Activated CD4-positive, alpha-beta T cell treated with anti-CD3 and anti-CD28 coated beads, Interleukin-2, amount 50 U/mL, for 48 hours (primary cell): ENCODE measurements at places on chromosomes 13 and 19.
A peak's percentile ranks its signal among the peaks of the same experiment; 100 is the strongest.

DNA sequence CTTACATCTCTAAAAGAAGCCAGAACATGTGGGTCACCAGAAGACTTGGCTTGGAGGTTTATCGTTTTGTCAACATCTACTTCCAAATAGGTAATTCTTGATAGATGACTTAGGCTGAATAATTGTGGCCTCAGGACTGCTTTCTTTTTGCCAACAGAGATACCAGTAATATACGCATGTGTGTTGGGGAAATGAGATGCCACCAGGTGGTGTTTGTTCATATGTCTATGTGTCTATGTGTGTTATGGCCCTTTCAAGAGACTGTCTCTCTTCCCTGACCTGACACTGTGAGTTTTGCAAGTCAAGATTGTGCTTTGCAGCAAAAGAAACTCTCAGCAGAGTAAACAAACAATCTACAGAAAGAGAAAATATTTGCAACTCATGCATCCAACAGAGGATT lies 31.6 kb upstream of the METTL21C start:
- DNase-seq: no peak

DNA sequence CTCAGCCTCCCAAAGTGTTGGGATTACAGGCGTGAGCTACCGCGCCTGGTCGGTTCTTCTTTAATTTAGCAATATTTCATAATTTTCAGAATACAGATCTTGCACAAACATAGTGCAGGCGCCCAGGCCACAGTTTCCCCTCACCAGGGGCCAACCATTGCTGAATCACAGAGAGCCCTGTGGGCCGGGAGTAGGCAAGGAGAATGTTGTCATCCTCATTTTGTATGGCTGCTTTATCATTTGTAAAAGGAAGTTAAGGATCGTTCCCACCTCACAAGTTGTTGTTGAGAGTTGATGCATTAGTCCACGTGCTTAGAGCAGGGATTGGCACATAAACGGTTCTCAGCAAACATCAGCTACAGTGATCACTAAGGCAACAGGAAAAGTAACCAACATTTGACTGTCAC lies 30.2 kb downstream of the MEIS3 start:
- no peak for DNase-seq

GRCh38 chr13:38348861-38349389 lies 726 bp upstream of the UFM1 start:
- peak; percentile 31 for DNase-seq

- no peak for DNase-seq
Observed at GRCh38 chr13:38167164-38167822, 182.4 kb upstream of the UFM1 start.

- no peak for DNase-seq
Observed at GRCh38 chr19:46759817-46760333, 13.6 kb upstream of the STRN4 start.

DNA sequence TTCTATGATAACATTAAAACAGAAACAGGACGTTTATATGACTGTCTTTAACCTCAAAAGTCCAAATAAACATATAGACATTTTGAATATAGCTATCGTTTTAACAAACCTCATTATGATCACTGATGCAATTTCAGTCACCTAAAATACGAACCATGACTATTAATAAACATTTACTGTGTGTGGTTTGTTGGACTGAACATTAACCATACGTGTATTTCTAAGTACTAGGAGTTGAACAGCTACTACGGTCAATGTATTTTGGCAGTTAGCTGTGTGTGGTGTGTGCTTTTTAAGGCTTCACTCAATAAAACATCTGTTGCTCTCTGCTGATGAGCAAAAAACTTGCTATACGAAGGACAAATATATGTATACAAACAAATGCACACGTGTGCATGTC lies 281.4 kb downstream of the ABCC4 start:
- DNase-seq: no peak

DNA sequence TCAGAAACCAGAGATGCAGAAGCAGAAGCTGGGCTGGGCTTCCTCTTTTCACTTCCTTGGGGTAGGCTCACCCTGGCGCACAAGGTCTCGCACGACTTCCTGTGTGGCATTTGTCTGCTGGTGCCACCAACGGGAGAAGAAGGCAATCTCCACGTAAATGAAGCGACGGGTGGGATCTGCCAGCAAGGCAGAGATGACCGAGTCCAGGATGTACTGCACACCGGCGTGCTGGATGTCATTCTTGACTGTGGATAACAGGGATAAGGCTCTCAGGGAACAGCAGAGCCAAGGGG lies 1.3 kb downstream of the MAN2B1 start:
- peak; percentile 65 for DNase-seq

DNA sequence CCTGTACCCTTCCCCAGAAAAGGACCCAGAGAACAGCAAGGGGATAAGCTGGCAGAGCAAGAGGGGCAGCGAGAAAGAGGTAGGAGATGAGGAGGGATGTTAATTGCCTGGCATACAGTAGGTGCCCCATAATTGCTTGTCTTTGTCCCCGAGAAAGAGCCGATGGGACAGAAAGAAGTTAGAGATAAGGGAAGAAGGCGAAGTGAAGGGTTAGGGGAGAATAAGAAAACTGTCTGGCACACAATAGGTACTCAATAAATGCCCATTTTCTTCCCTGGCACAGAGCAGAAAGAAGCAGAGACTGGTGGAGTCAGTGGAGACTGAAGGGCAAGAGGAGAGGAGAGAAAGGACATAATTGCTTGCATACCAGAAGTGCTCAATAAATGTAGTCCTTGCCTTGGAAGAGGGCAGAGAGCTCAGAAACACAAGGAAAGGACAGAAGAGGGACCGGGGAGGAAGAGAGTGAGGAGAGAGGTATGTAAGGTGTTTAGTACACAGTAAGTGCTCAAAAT lies 15.9 kb downstream of the JOSD2 start:
- DNase-seq: no peak

GRCh38 chr19:31338069-31338776 lies 11.0 kb downstream of the TSHZ3 start:
- no peak for DNase-seq

GRCh38 chr19:55345818-55346724 lies 6.4 kb downstream of the KMT5C start:
- no peak for DNase-seq

GRCh38 chr13:110520431-110521295 lies 40.9 kb downstream of the RAB20 start:
- DNase-seq: no peak

- peak; percentile 87 for DNase-seq
Observed at GRCh38 chr19:29694669-29695627, 20.1 kb downstream of the C19orf12 start.

DNA sequence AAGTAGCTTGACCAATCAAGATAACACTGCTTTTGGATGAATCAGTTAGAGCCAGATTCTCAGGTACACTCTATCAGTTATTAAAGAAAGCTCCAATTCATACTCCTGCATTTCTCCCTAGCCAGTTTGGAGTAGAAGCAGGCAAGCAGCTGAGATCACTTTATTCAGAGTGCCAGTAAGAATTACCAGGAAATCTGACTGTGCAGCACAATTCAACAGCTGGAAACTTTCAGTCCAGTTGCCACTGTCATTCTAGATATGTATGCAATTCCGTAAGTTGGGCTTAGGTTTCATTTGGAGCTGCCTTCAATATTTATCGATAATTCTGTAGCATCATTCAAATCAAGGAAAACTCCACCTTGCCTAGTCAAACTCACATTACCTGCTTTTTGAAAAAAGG lies 2625.6 kb upstream of the PCDH20 start:
- DNase-seq: no peak

- no peak for DNase-seq
Observed at GRCh38 chr13:53250272-53250875, 221.8 kb downstream of the OLFM4 start.

DNA sequence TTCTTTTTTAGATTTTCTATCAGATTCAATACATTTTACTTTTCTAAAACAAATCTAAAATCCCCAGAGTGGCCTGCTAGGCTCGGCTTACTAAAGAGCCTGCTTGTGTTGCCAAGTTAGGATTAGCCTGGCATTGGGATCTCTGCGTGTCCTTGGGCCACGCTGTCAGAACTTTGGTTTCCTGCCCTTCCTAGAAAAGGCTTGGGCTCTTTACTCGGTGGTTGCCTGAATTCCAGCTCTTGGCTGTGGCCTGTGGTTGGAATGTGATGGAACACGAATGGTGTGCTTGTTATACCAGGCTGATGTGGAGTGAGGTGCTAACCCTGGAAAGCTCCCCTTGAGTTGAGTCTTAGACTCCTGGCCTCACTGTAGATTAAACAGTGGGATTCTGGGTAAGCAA lies 8.5 kb downstream of the SPATA13 start:
- no peak for DNase-seq

- no peak for DNase-seq
Observed at GRCh38 chr13:20441879-20442278, 83.8 kb downstream of the CRYL1 start.

GRCh38 chr19:17243830-17244617 lies 1.7 kb downstream of the NR2F6 start:
- DNase-seq: no peak

GRCh38 chr13:40662866-40663265 lies 3.6 kb downstream of the FOXO1 start:
- peak; percentile 31 for DNase-seq

- DNase-seq: peak; percentile 81
Observed at GRCh38 chr13:112873851-112874750, 94.9 kb upstream of the MCF2L start.

DNA sequence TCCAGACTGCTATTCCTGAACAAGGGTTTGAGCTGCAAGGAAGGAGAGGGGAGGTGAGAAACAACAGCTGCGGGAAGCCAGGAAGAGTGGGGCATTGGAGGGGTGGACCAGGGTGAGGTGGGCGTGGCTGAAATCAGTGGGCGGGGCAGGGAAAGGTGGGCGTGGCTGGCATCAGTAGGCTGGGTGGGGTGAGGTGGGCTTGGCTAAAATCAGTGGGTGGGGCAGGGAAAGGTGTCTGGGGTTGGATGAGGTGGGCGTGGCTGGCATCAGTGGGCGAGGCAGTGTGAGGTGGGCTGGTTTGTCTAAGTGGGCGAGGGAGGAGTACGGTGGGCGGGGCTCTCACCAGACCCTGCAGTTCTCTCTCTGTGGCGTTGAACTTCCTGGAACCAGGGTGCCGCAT lies 87.6 kb downstream of the MUC16 start:
- no peak for DNase-seq

DNA sequence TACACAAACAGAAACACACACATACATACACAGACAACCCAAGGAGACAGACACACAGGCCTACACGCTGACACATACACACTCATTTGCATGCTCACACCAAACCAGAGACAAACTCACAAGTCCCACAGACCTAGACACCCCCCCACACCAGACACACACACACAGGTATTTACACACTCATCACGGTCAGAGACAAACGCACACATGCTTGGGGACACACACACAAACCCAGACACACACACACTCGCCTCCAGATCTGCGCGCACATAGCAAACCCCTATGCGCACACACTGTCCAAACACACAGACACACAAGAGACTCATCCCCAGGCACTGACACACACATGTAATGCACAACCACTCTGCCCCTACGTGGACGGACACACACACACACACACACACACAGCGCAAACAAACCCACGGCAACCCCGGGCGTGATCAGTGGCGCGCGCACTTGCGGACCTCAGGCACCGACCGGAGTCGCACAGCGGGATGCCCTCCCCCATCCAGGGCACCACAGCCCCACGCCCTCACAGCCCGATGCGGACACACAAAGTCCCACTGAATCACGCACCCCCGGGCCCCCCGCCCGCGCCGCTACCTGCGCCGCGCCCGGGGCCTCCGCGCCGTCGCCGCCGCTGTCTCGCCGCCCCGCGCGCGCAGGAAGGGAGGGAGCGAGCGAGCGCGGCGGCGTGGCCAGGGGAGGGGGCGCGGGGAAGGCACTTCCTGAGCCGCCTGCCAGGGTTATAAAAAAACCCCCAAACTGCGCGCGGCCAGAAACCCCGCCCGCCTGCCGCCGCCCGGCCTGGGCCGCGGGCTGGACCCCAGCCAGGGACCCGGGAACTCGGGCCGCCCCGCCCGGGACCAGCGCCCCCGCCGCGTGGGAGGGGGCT lies at the start of gene ADAMTS10:
Gene ADAMTS10 (minus strand): TSS at position 675 of the 895 bp plus-strand sequence. CDS start 5,005 bp downstream, outside the sequence.
- peak; percentile 45 for DNase-seq

- DNase-seq: no peak
Observed at GRCh38 chr19:40270362-40271089, 14.6 kb downstream of the AKT2 start.

DNA sequence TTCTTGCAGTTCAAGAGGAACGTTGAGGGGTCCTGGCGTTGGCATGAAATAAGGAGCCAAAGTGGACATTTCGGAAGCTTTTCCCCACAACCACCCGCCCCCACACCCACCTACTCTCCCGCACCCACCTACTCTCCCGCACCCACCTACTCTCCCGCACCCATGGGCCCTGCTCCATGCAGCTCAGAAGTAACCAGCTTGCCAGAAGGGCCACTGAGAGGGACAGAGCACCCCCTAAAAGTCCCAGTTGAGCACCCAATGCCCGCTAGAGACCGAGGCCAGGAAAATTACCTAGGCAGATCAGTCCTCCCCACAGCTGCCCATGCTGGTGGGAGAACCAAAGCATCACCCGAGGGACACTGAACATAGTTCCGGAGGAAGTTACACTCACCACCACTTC lies 11.8 kb downstream of the VSTM2B start:
- no peak for DNase-seq

- no peak for DNase-seq
Observed at GRCh38 chr13:107031716-107032115, 463.8 kb upstream of the ARGLU1 start.

GRCh38 chr19:31073485-31074198 lies 275.6 kb downstream of the TSHZ3 start:
- DNase-seq: no peak

DNA sequence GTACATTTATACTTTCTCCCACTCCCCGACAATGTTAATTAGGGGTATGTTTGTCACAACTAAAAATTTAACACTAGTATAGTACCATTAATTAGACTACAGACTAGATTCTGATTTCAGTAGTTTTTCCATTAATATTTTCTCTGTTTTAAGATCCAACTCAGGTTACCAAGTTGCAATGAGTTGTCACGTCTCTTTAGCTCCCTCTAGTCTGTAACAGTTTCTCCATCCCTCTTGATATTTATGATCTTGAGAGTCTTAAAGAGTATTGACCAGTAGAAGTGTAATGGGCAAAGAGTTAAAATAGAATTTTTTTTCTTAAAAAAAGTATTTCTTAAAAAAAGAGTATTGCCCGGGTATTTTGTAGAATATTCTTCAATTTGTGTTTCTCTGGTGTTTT lies 598.1 kb downstream of the TBC1D4 start:
- DNase-seq: no peak

- DNase-seq: no peak
Observed at GRCh38 chr13:94400874-94401273, 78.6 kb downstream of the DCT start.

- DNase-seq: no peak
Observed at GRCh38 chr13:99214731-99215130, 14.1 kb downstream of the UBAC2 start.

- no peak for DNase-seq
Observed at GRCh38 chr19:50797781-50798658, 7.8 kb downstream of the ACP4 start.

GRCh38 chr13:101917833-101918661 lies 465.6 kb downstream of the ITGBL1 start:
- DNase-seq: no peak
